ENCODE measurements at places on chromosomes 16 and 17.

GRCh38 chr16:2826591-2827373 lies 3.3 kb upstream of the ZG16B start:
- DNase-seq: peak; percentile 56

GRCh38 chr17:6551869-6552531 lies 4.4 kb downstream of the PITPNM3 start:
- DNase-seq: no peak

- DNase-seq: no peak
These were observed 6.7 kb downstream of the ALOX12B start for GRCh38 chr17:8080799-8081219.

DNA sequence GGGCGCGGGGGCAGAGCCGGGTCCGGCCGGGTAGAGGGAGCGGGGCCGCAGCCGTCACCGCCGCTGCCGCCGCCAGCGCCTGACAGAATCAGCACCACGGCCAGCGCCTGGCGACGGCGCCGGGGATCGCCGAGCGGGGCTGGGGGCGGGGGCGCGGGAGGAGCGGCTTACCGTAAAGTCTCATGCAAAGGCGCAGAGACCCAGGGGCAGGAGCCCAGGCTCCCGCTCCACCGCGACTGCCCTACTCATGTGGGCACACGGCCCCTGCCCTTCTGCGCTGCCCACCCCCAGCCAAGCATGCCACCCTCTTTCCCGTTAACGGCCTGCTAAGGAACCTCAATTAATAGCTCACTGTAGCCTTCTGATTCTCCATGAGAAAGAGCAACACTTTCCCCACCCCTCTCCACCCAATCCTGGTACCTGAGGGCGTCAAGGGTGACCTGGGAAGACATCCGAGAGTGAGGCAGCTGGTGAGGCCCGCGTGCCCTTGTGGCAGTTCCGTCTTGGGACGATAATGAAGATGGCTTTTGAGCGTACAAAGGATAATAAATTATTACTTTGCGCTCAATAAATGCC lies at the start of gene SEZ6:
SEZ6 (minus strand) TSS at position 98 of the 576 bp plus-strand sequence. CDS start 164 bp downstream, outside the sequence.
- peak; percentile 86 for DNase-seq

DNA sequence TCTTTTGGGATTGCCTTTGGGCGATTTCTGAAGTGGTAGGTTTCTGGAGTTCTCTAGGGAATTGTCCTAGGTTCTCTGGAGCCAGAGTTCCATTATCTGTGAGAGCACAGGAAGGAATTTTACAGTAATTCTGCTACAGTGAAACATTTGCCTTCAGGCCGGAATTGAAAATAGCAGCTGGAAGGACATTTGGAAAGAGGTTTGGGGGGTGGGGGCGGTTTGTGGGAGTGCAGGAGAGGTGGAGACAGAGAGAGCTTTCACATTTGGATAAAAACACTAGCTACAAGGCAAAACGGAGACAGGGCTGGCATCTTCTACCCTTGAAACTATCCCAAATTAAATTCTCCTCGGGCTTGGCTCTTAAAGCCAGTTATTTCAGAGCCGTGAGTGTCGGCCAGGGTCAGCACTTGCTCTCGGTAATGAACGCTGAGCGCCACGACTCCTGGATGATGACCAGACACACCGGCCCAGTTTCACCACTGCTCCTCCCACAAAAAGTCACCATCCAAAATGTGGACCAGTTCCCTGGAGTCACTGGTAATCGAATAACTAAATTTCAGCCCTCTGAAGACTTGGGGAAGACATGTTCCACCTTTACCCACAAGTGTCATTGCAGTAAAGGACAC lies 67.7 kb upstream of the TANC2 start:
- no peak for DNase-seq

- DNase-seq: peak; percentile 68
These were observed 678 bp upstream of the AKAP10 start for GRCh38 chr17:19978209-19978802.

DNA sequence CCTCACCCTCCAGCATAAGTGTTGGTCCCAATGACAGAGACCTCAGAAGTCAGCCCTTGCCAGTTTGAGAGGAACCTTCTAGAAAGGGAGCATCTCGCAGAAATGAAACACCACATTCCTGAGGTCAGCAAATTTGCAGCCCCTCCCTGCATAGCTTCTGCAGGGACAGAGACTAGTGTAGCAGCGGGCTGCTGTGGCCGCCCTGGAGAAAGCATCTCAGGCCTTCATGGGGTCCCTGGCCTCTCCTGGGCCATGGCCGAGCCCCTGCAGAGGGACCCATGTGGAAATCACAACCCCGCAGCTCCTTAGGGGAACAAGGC lies 11.4 kb downstream of the HS3ST6 start:
- no peak for DNase-seq

- DNase-seq: no peak
These were observed 3.0 kb downstream of the CYLD start for GRCh38 chr16:50744881-50745280.

DNA sequence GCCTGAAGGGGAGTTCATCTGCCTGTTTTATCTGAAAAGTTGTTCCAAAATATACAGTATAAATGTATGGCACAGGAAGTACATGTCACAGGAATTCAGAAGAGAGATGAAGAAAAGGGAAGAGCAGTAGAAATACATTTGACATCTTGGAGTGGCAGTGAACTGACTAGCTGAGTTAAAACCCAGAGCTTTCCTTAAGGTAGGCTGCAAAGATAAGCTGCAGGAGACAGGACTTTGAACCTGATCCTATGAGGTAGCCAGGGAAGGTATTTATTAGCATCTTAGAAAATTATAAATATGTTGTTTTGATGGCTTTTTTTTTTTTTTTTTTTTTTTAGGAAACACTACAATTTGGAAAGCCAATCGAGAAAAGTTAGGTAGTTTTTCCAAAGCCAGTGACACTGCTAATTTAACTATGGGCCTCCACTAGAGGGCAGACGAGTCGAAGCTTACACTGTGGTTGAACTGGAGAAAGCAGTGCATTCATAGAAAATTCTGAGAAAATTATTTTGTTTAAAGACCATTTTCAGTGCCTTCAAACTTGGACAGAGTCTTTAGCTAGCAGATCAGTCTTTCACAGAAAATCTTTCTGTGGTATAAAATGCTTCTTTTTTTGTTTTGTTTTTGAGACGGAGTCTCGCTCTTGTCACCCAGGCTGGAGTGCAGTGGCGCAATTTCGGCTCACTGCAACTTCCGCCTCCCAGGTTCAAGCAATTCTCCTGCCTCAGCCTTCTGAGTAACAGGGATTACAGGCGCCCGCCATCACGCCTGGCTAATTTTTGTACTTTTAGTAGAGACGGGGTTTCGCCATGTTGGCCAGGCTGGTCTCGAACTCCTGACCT lies 122.3 kb downstream of the SSH2 start:
- peak; percentile 85 for DNase-seq

DNA sequence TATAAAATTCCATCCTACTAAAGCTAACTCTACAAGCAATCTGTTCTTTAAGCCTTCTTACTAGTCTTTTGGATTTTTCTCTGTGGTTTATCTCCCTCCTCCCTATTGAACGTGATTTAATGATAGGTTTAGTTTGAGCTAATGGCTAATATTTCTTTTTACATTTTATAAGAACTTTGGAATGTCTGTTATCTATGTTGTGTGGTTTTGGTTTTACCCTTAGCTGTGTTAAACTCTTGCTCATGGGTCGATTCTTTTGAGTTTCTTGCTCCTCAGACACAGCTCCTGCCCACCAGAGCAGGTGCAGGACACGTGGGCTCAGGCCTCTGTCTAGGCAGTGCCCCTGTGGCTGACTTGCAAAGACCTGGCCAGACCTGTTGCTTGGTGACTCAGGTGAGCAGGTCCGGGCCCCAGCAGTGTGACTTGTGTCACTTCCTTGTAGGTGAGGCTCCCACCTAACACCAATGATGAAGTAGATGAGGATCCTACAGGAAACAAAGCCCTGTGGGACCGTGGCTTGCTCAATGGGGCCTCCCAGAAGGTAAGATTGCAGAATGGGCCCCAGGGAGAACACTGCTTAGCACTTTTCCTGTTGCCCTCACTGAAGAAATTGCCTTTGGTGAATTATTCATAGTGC lies 45.1 kb downstream of the SF3B3 start:
- no peak for DNase-seq

- peak; percentile 79 for DNase-seq
These were observed 12.3 kb downstream of the GLIS2 start for GRCh38 chr16:4328046-4328781.

GRCh38 chr16:49842972-49843371 lies 12.9 kb downstream of the ZNF423 start:
- no peak for DNase-seq

Measured in activated effector memory CD4-positive, alpha-beta T cell treated with anti-CD3 and anti-CD28 coated beads, Interleukin-2, amount 50 U/mL, for 16 hours (primary cell).